Frontal cortex (tissue), 4 donors: ENCODE measurements at places on chromosomes 7 and 10.

DNA sequence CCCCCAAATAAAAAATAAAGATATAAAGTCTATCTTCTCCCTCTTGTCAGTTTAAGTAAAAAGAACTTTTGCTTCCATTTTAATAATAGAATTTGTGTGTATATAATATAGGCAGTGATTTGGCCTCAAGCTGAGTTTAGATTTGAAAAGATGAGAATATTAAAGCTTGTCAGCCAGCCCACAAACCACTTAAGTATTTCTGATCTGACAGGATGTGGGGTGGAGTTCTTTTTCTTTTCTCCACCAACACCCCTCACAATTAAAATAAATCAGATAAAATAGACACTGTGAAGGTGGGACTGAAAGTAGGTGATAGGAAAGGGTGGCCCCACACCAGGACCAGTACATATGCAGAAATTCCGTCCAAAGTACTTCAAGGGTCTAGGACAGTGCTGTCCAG is 714.1 kb downstream of the AUTS2 start:
- no peak for DNase-seq

GRCh38 chr10:235915-236314 is 100.7 kb downstream of the ZMYND11 start:
- no peak for DNase-seq

- DNase-seq = no peak
Observed at GRCh38 chr10:31179091-31179680, 139.8 kb upstream of the ZEB1 start.

DNA sequence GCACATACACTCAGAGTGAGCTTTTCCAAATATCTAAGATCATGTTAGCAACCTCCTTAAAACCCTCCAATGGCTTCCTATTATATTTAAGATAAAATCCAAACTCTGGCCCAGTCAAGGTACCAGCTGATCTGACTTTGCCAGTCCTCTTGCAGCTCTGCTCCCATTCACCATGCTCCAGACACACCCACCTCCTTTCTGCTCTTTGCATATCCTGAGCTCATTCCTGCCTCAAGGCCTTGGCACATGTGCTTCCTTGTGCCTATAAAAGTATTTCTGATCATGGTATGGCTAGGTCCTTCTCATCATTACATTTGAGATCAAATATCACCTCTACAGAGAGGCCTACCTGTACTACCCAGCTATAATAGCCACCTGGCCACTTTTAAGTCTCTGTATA is 27.5 kb downstream of the XPNPEP1 start:
- no peak for DNase-seq

GRCh38 chr10:127157506-127158200 is 38.7 kb downstream of the INSYN2A start:
- no peak for DNase-seq
